ENCODE measurements at places on chromosomes 1 and 21.

DNA sequence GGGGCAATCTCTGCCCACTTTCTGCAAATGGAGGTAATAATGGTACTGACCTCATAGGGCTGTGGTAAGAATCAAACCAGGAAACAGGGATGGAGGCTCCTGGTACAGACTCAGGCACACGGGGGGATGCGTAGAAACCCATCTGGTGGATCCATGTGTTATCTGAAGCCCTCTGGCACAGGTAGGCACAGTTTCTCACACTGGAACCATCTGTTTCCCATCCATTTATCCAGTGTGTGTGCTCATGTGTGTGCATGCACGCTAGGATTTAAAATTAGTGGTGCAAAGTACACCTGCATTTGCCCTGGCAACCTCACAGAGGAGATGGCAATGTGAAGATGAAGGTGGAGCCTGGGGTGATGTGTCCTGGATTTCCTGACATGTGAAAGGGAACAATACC, 103.3 kb downstream of the RAVER2 start:
- no peak for DNase-seq

DNA sequence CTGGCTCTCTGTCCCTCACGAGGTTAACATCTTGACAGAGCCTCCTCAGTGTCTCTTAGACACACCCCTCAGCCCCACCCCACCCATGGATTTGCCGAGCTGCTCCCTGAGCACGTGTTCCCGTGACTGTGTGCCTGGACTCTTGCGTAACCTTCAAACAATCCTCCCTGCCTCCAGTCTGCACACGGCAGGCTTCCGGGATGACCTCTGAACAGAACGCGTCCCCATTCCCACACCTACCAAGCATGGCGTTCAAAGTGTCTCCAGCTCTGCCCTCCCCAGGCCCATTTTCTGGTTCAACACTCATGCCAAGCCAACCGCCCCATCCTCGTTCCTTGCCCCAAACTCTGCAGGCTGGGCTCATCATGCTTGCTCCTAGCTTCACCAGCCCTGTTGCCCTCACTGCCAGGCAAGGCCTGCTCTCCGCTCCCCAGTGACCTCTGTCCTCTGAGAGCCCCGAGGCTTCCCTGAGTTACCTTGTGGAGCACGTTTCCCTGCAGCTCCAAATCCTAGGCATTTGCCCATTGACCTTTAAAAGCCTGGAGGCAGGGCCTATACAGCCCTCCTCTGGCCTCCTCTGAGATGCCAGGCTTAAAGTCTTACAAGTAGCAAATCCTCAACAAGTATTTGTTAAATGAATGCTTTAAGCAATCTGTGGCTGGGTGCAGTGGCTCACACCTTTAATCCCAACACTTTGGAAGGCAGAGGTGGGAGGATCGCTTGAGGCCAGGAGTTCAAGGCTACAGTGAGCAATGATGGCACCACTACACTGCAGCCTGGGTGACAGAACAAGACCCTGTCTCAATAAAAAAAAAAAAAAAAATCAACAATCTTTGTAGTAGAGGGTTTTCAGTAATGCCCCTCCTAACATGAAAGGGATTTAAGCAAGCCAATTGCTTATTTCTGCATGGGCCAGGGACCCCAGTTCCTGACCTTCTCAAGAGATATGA, 5.0 kb downstream of the AGT start:
- DNase-seq, result no peak

GRCh38 chr1:239795304-239795703, 296.4 kb upstream of the FMN2 start:
- no peak for DNase-seq

- no peak for DNase-seq
Observed at GRCh38 chr1:47423872-47424271, 7.8 kb downstream of the FOXE3 start.

- no peak for DNase-seq
Observed at GRCh38 chr1:6073480-6074053, 27.9 kb downstream of the KCNAB2 start.

DNA sequence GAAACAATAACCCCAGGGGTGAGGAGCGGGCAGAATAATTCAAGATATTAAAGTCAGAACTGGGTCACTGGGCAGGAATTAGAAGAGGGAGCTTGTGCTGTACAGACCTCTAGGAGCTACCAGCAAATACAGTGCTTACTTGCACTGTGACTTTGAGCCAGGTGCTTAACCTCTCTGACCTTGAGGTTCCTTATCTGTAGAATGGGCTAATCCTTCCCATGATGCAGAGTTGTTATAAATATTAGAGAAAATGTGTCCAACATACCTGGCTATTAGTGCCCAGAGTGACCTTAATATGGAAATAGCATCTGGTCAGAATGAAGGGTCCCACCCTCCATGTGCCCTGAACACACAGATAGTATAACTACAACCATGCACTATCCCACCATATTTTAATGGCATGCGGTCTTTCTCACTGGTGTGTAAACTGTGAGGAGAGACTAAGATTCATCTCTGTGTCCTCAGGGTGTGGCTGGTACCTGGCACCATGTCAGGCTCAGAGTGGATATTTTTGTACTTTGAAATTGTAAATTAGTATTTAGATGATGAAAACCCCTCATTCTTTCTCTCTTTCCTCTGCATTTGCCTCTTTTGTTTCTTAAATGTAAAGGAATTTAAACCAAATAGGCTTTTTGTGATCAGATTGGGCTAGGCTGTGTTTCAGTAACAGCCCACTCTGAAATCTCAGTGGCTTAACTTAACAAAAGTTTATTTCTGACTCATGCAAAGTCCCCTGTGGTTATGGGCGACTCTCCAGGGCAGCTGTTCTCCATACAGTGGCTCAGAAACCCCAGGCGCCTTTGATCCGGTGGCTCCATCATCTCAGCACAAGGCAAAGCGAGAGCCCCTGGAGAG, 60.0 kb upstream of the ROR1 start:
- no peak for DNase-seq

GRCh38 chr21:20701235-20701634, 297.0 kb upstream of the NCAM2 start:
- no peak for DNase-seq

Measured in germinal center (tissue), 1 donor.